Activated CD8-positive, alpha-beta T cell treated with anti-CD3 and anti-CD28 coated beads, Interleukin-2, amount 10 ng/mL, durations not matched to agents 7 days and 5 days (primary cell): ENCODE measurements at places on chromosomes 3 and 15. TPM values are rescaled to one million over a fixed set of nuclear protein-coding genes. Genes with fewer than 3 reads are reported as not detected.

DNA sequence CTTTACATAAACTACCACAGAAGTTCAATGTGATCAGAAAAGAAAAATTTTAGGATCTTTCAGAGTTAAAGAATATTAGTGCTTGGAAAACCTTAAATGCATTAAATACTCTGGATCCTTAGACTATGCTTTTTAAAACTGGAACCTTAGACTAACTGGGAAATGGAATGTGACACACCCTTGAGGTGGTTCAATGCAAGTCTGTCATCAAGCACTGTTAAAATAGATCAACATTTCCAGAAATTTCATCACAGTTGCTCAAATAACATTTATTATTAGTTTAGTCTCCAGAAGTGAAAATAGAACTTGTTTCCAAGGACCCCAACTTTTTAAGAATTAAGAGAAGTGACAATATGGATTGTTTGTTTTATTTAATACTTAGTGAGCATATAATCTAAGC lies 71.8 kb downstream of the GAP43 start:
- no peak for DNase-seq

GRCh38 chr15:98823616-98824015 lies 175.3 kb downstream of the IGF1R start:
- no peak for DNase-seq

DNA sequence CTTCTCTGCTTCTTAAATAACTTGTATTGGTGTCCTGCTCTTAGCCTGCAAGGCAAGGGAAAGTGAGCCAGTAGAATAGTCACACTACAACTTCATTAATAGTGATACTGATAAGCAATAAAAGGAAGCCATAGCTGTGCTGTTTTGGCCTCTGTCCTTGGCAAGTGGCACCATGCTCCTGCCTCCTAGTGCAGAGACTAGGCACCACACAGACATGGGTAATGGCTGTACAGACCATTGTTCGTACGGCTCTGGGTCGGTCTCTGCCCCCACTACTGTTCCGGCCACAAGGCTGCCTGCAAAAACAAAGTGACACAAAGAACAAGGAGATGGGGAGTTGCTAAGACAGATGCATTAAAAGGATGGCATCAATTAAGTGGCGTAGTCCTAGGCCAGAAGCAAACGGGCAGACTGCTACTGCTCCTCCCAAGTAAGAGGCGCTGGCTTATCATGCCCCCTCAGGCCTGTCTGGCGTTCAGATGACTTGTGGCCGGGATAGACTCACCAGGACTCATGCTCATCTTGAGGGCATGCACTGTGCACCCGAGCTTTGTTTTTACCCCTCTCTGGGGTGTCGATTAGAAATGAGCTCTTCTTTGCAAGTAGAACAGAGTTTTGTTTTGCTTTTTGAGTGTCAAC lies 75.6 kb downstream of the TRAK1 start:
- DNase-seq: no peak

SENP5 gene
- total RNA-seq: 32.2 TPM

DHFR2 gene
- 6.4 TPM for total RNA-seq

BCL6 gene
- total RNA-seq: 11.8 TPM

DNA sequence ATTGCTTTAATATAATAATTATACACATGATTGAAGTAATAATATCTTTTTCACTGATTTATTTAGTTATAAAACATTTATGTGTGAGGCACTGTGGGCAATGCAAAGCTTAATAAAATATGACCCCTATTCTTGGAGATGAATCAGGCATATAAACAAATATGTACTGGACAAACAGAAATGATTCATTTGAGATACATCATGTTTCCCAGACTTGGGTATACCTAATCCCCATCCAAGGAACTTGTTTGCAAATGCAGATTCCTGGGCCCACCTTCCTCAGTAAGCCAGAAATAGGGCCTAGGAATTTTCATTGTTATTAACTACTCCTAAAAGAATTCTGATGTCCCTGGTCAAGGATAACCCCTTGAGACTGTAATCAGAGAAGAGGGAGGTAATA lies 184.2 kb downstream of the CHL1 start:
- DNase-seq: no peak

BDH1 gene
- total RNA-seq: 171 TPM

GRCh38 chr3:42539871-42540714 lies 37.6 kb downstream of the VIPR1 start:
- peak; percentile 75 for DNase-seq

GOLIM4 gene
- total RNA-seq: 5.6 TPM

LRRC3B gene
- total RNA-seq: not detected

DNA sequence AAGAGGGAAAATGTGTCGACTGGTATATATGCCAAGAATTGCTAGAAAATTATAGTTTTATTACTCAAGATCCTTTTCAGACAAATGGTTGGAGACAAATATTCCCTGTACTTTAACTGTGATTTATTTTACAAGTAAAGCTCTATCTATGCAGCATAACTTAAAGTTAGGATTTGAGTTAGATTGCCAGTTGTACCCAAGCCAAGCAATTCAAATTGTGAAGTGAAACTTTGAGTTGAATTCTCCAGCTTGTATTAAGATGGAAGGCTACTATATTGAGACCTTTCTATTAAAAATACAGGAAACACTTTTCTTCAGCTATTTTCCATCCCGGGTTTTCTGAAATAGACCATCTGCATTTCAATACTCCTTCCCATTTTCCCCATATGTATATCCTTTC lies 333.1 kb upstream of the RBMS3 start:
- DNase-seq: no peak

- no peak for DNase-seq
Measured at GRCh38 chr15:42065033-42065432, 29.3 kb downstream of the PLA2G4D start.

DNA sequence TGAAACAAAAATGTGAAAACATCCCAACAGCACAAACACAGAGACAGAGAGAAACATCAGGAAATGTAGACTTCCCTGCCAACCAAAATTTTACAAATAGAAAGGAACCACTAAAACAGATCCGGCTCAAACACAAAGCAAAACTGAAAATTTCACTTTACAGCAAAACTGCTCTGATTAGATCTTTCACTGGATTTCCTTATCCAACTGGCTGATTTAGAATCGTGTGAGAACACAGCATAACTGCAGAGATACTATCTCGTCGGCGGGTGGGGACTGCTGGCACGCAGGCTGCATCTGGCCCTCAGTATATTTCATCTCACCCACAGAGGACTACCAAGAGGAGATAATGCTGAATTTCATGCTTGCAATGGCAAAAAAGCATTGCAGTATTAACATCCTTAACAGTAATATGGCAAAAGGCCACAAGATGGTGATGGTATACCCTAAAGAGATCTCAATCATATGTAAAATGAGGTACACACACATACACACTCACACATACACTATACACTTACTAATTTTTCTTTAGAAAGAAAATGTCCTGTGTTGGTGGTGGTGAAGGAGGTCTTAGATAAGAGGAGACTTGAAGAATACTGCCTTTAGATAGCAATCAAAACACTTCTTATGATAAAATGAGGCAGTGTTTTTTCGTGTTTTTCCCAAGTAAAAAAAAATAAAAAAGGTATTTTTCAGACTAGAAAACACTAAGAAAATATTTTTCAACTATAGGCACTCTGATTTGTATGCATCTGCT lies 10.6 kb upstream of the LEO1 start:
- DNase-seq: peak; percentile 77

DNA sequence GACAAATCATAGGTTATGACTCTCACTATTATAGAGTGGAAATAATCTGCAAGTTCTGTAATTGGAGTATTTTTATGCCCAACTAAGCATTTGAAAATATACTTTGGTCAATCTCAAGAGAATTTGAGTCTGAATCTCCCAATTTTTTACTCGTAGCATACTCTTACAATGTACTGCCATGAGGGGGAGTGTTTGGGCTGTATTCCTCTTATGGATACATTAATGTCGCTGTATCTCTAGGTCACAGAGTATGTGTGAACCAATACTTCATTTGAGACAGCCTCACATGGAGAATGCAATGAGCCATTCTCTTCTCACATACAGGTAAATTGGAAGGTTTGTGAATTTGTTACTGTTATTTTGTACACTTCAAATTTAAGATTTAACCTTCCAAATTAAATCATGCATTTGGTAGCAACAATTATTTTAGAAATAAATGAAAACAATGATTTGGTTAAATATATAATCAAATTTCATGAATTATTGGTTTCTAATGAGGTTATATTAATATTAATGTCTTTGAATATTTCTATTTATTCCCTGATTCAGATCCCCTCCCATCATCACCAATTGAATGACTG lies 5.5 kb upstream of the CD200 start:
- peak; percentile 70 for DNase-seq

- DNase-seq: no peak
Measured at GRCh38 chr15:39434751-39435238, 146.1 kb upstream of the THBS1 start.

DNA sequence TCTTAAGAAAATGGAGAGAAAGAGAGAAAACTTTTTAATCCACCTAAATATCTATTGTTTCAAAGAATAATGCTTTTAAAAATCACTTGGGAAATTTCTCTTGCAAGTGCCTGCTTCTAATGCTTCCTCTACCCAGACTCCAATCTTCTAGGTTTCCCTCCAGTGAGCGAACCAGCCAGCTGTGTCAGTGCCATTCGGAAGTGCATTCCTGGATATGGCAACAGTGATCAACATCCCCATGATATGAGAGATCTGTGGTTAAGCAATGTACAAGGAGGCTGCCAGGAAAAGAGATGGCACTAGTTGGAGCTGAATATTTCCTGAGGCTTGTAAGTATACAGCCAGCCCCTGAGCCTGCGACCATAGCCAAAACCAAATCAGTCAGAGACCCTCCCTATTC lies 53.3 kb upstream of the KCNMB2 start:
- DNase-seq: no peak

DNA sequence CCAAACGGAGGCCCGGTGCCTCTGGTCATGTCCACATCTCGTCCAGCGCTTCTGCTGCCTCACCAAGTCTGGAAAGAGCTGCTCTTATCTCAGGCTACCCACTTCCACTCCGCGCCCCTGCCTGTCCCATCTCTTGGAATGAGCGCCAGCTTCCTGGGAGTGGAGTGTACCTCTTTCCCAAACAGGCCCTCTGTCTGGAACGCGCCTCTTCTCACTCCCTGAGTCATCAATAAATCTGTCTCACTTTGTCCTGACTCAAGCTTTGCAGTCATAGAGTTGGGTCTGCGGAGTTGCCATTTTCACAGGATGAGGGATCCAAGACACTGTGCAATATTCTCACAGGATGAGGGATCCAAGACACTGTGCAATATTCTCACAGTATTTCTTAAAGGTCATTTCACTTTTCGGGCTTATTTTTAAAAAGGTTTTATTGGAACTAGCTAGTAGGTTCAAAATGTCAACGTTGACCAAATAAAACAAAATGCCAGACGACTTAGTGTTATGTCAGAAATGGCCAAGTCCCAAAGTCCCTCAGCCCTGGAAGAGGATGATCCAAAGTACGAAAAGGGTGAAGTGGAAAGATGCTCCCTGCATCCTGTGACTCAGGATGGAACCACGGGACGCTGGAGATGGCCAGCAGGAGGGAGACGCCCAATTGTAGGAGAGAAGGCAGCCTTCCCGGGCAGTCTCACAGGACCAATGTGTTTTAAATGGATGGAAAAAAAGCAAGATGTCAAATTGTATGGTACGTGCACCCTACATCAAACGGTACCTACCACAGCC lies 81.1 kb downstream of the CHSY1 start:
- DNase-seq: no peak

DNA sequence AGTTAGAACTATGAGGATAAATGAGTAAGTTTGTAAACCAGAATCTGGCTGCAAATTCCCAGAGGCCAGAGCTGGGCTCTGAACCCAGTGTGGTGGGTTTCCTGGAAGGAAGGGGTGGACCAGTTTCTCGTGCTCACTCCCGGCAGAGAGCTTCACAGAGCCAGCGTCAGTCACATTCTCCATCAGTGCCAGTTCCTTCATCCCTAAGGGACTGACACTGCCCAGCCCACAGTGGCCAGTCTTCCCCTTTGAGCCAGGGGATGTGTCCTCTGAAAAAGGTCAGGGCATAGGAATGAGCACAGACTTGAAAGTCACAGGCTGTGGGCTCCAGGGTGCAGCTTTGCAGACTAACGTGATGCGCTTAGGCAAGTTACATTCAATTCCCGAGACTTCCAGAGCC lies 135.8 kb upstream of the HACD2 start:
- DNase-seq: no peak

C3orf85 gene
- not detected for total RNA-seq

DNA sequence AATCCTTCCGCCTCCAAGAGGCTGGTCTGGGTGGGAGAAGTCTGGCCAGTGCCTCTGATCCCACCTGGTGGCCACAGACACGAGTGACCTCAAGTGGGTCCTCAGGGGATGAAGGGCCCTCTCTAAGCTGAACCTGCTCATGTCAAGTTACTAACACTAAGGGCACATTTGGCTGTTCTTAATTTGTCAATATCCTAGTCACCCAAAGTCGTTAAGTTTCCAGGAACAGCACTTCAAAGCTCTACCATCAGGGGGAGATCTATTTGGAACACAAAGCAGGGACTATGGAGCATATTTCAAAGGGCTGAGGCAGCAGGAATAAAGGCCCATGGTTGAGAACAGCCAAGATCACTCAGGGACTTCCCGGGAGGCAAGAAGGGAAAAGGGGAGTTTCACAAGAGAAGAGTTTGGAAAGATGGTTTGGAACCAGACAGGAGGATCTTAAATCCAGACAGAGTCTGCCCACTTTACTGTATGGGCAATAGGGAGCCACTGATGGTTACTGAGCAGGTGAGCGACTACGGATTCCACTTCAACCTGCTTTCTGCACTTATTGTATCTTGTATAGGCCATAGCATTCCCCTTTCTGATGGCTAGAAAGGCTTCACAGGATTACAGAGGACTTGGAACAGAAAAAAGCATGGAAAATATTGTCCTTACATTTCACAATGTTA lies 13.7 kb downstream of the OXTR start:
- no peak for DNase-seq

DNA sequence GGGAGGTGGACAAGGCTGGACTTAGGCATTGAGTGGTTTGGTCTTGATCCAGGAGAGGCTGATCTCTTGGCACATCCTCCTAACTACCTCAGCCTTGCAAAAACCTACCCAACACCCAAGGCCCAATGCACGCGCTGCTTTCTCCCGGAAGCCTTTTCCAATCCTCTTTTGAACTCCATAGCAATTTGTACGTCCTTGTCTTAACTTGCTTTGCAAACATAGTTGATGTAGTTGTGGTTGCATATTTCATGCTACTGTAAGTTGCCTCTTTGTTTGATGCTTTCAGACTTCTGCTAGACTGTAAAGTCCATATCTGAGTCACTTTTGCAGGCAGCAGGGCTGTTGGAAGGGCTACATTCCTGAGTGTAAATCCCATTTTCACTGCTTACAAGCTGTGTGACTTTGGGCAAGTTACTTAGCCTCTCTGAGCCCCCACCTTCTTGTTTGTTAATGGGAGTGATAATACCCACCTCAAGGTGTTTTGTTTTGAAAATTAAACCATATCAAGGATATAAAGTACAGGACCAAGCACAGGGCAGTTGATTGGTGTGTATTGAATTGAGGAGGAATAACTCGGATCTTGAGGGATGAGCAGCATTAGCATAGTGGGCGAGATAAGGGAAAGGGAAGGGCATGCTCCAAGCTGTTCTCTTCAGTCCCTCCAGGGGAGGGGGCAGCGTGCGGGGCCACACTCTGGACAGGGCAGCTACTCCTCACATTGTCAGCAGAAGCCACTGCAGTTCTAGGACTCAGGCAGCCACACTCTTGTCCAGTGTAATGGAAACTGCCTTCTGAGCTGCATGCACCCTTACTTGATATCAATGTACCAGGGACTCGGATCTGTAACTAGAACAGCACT lies 28.8 kb downstream of the SIAH2 start:
- DNase-seq: no peak

ANKRD63 gene
- not detected for total RNA-seq
